Neural crest cell (in vitro differentiated cells): ENCODE measurements at places on chromosomes 11 and 22.

GRCh38 chr11:131681920-131682319 lies 311.5 kb downstream of the NTM start:
- H3K4me1 ChIP-seq, result peaks cover 10% of the 10 kb centered on the region
- no peak overlapping the region for H3K4me3 ChIP-seq
- no peak overlapping the region for H3K27ac ChIP-seq
- H3K36me3 ChIP-seq, result no peaks in the 10 kb centered on the region

DNA sequence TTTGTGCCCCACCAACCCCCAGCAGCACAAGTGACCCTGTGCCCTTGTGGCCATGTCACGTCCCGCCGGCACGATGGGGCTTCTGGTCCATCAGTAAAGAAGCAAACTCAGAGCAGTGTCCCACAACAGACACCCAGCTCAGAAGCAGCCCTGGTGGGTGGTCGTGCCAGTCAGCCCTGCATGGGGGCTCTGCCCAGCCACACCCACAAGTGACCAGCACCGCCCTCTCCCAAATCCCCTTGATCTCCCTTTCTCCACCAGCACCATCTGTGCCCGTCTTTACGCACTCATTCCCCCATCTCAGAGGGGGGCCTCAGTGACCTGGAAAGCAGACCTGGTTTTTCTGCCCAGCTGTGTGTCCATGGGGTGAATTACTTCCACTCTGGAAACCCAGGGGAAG lies 149.1 kb downstream of the DSCAML1 start:
- no peak overlapping the region for H3K27ac ChIP-seq
- H3K4me1 ChIP-seq, result peaks cover 29% of the 10 kb centered on the region
- no peaks in the 10 kb centered on the region for H3K36me3 ChIP-seq
- no peaks in the 10 kb centered on the region for H3K27me3 ChIP-seq
- DNase-seq, result no peak
- no peak overlapping the region for H3K4me3 ChIP-seq

GRCh38 chr11:34405079-34405858 lies 33.5 kb upstream of the CAT start:
- H3K27ac ChIP-seq, result no peak overlapping the region
- no peak for DNase-seq
- peaks cover 14% of the 10 kb centered on the region for H3K27me3 ChIP-seq

DNA sequence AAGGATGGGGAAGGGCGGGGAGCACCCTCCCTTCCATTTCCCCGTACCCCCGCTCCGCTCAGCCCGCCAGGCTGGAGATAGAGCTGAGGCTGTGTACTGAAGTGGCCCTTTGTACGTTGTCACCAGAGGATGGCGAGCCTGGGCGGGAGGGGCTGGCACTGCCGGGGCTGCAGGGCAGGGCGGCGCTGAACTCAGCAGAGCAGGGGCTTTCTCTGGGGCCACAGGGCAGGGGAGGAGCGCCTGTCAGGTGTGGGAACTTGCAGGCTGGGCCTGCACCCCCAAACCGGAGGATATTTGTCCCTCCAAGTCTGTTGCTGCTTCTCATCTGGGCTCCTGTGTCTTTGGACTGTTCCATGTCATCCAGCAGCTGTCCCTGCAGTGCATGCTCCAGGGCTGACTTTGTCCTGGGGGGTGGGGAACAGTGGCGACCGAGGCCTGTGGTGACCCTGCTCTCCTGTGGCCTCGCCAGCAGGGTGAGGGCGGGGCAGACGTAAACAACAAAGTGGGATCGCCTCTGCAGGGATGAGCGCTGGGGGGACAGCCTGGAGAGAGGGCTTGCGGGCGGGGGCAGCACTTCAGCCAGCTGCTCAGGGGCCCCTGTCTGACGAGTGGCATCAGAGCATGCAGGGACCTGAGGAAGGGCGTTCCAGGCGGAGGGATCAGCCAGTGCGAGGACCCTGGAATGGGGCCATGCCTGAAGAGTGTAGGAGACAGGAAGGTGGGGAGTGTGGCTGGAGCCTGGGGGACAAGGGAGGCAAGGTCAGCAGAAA lies 13.1 kb downstream of the MGAT3 start:
- peaks cover 51% of the 10 kb centered on the region for H3K4me1 ChIP-seq
- no peak for DNase-seq
- H3K27me3 ChIP-seq, result no peaks in the 10 kb centered on the region
- peak overlapping the region; percentile 36 for H3K27ac ChIP-seq
